ENCODE measurements at places on chromosomes 1 and 21. TPM values are rescaled to one million over a fixed set of nuclear protein-coding genes. Genes with fewer than 3 reads are reported as not detected.

DNA sequence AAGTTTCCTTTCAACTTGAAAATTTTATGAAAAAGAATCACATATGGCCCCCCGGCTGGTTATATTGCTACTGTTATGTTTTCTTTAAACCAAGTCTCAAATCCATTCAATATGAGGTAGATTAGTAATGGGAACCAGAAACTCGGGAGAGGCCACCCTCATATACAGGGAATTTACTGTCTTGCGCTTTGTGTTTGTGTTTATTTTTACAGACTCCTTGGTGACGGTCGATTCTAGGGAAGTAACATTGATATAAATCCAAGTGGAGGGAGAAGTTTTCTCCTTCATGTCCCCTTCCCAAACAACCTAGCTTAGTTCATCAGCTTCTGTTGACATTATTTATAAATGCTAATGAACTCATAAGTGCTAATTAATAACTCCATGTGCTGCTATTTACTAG is 163.5 kb upstream of the LMO4 start:
- DNase-seq = no peak

GRCh38 chr1:170790175-170790574 is 126.2 kb downstream of the PRRX1 start:
- DNase-seq = no peak

GRCh38 chr1:248622570-248623001 is 12.3 kb downstream of the OR2T11 start:
- DNase-seq = peak; percentile 19

DNA sequence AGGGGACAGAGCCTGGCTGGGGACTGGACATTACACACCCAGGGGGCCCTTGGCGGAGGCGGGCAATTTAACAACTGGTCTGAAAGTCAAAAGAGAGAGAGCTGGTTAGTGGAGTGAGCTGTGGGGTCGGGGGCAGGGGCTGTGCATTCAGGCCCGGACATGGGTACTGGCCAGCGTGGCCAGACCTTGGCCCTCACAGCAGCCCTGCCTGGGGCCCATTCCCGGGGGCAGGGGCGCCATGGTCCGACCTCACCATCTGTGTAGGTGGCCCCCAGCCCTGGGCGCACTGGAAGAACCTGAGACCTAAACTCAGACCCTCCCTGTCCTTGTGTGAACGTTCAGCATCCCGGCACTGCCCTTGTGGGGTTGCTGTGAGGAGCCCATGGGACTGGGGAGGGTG is 5.0 kb downstream of the CLDN19 start:
- no peak for DNase-seq

GRCh38 chr1:184461321-184461720 is 74.5 kb downstream of the C1orf21 start:
- DNase-seq = no peak

- DNase-seq = no peak
Measured at GRCh38 chr21:38825269-38825668, 19.5 kb downstream of the ETS2 start.

- DNase-seq = no peak
Measured at GRCh38 chr1:159612211-159612885, 24.7 kb downstream of the APCS start.

DNA sequence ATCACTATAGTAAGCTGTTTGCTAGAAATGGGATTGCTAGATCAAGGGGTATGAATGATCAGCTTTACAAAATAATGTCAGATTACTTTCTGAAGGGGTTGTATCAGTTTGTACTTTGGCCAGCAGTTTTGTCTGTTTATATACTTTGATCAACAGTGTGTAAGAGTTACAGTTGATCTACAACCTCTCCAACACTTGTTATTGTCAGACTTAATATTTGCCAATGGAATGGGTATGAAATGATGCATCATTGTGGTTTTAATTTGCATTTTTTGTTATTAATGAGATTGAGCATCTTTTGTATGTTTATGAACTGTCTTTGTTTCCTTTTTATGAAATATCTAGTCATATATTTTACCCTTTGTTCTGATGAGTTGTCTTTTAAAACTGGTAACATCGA is 4.3 kb downstream of the TTC3 start:
- DNase-seq = no peak

- DNase-seq = no peak
Measured at GRCh38 chr1:227621211-227621610, 57.9 kb downstream of the ZNF678 start.

GRCh38 chr21:37580666-37581065 is 214.1 kb downstream of the DYRK1A start:
- DNase-seq = no peak

SAMD11 gene
- not detected for total RNA-seq

PPFIA4 gene
- total RNA-seq = 4.5 TPM

ADAM30 gene
- not detected for total RNA-seq

SMYD3 gene
- total RNA-seq = 21.3 TPM

MRPS21 gene
- total RNA-seq = 83.8 TPM

SPATC1L gene
- 8.0 TPM for total RNA-seq

TFF3 gene
- total RNA-seq = not detected

Measured in activated naive CD4-positive, alpha-beta T cell treated with anti-CD3 and anti-CD28 coated beads for 36 hours (primary cell).